Activated CD4-positive, CD25-positive, alpha-beta regulatory T cell (primary cell): ENCODE measurements at places on chromosomes 5 and 9.
A peak's percentile ranks its signal among the peaks of the same experiment; 100 is the strongest.

DNA sequence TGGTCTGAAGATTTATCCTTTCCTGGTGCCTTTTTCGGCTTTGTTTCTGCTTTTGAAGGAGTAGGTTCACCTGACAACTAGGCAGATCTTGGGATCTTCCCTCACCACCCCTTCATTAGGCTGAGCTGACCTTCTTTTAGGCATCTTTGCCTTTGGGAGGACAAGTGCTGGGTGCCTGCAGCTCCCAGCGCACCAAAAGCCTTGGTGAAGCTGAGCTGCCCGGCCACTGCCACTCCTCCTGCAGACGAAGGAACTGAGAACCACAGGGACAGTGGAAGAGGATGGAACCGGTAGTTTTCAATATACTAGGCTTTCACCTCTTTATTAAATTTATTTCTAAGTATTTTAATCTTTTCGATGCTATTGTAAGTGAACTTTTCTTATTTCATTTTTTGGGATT is 16.8 kb upstream of the MARCOL start:
- DNase-seq = no peak

DNA sequence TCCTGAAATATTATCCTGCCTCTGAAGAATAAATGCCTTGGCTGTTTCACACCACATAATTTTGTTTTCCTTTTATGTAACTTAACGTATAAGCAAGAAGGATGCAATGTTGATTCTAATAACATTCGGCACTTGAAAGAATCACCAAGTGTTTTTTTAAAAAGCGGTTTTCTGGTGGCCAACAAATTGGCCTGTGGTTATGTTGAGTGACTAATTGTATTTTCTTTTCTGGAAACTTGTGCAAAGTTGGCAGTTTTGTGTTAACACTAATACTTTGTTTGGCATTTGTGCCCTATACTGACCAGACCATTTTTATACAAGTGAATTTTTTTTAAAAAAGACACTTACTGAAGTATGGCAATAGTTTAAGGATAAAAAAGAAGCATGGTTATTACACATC is 452.7 kb downstream of the BNC2 start:
- DNase-seq = no peak

DNA sequence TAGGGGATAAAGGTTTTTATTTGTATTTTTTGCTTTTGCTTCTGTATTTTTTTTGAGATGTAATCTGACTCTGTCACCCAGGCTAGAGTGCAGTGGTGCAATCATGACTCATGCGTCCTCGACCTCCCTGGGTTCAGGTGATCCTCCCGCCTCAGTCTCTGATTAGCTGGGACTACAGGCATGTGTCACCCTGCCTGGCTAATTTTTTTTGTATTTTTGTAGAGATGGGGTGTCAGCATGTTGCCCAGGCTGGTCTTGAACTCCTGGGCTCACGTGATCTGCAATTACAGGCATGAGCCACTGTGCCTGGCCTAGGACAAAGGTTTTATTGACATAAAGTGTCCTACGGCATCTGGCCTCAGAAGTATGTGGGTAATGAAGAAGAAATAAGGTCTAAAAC is 297.1 kb upstream of the C9orf72 start:
- no peak for DNase-seq

DNA sequence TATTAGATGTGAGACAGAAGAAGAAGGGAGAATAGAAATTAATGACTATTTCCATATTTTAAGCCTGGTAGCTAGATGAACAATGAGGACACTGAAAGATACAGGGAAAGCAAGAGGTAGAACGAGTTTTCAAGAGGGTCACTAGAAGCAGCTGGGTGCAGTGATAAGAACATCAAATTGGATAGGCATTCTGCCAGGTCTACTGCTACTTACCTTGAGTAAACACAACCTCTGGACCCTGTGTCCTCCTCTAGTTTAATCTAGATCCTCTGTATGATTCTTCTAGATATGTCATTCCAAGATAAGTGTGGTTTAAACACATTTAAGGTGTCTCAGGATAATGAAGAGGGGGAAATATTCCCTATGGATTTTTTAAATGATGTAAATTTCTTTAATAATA is 31.2 kb downstream of the OTP start:
- no peak for DNase-seq

GRCh38 chr9:89418882-89419640 is 78.9 kb downstream of the SEMA4D start:
- DNase-seq = peak; percentile 69

- DNase-seq = no peak
These were observed 384.6 kb upstream of the CD180 start for GRCh38 chr5:67581203-67581602.

DNA sequence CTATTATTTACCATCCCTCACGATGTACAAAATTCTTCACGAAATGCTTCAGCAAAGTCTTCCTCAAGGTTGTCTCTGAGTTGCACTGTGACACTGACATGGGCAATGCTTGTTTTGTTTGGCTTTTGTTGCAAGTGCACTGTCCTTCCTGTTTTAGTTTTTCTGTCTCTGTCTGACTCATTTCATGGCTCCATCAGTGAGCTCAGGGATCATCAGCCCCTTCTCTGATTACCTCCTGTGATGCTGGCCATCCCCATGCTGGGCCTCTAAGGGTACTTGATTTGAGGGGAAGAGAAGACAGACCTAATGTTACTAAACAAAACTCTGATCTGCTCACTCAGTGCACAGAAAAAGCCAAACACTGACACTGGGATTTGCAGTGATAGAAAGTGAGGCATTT is 37.6 kb upstream of the STX17 start:
- DNase-seq = no peak

DNA sequence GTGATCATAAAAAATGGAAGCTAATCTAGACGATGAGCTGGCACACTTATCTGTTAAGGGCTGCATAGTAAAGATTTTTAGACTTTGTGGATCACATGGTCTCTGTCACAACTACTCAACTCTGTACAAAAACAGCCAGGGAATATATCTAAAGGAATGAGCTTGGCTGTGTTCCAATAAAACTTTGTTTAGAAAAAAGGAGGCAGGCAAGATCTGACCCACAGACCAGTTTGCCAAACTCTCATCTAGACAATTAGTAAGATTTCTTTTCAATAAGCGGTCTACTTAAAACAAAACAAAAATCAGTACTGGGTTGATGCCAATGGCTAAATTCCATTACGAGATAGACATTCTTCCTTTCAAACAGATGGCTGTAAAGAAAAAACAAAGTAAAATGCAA is 53.0 kb upstream of the RETREG1 start:
- no peak for DNase-seq

DNA sequence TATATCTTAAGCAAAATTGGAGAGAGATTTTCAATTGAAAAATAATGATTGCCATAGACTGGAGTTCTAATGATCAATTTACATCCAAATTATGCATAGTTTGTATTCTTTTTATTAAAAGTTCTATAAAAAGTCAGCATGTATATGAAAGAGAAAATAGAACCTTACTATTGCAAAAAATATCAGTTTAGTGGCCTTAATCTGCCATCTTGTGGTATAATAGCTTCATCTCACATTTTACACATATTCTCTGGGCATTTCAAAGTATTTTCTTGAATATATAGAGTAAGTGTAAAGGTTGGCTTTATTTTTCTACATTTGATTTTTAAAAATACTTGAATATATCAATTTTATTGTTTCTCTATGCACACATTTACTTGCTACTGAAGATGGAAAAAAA is 1858.6 kb upstream of the CDH9 start:
- no peak for DNase-seq

DNA sequence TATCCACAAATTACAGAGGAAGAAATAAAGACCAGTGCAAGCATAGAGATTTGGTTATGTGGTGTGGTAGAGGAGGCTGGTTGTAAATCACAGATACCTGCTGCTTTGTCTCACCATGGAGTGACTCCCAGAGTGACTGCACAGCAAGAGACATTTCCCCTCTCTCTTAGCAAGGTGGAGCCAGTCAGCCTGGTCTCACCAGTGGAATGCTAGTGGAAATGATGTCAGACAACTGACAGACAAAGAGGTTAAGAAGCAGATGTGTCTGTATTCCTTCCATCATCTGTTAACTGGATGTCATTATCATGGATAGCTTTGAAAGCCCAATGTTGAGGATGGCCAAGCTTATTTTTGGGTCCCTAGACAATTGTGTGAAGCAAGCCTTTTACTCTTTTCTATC is 509.4 kb upstream of the SEMA6A start:
- DNase-seq = no peak

GRCh38 chr9:130636648-130637020 is 27.8 kb upstream of the PRDM12 start:
- DNase-seq = no peak

GRCh38 chr5:148574167-148574566 is 80.2 kb downstream of the HTR4 start:
- DNase-seq = no peak

DNA sequence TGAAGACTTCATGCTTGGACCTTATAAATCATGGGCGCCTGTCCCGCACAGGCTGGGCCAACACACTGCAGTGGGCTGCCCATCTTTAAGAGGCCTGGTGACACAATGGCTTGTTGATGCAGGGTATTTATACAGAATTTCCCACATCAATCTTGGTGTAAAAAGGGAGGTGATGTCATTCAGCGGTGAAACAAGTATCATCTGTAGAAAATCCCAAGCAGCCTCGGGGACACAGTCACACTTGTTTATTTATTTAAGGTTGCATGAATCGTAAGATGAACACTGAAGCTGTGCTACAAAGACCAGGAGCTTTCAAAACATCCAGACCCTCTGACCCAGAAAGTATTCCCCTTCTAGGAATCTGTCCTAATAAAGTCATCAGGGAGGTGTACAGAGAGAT is 40.5 kb downstream of the SMIM23 start:
- no peak for DNase-seq
